ENCODE measurements at places on chromosomes 5 and 9.

- DNase-seq = no peak
Measured at GRCh38 chr5:58072300-58072965, 387.5 kb downstream of the PLK2 start.

- no peak for DNase-seq
Measured at GRCh38 chr9:89648247-89649000, 43.6 kb downstream of the GADD45G start.

- no peak for DNase-seq
Measured at GRCh38 chr5:124538191-124538590, 208.2 kb downstream of the ZNF608 start.

GRCh38 chr5:133552925-133553525, 59.3 kb downstream of the FSTL4 start:
- peak; percentile 44 for DNase-seq

- DNase-seq = peak; percentile 30
Measured at GRCh38 chr9:92294297-92294676, 790 bp upstream of the IARS1 start.

- no peak for DNase-seq
Measured at GRCh38 chr9:120500733-120501132, 79.2 kb downstream of the CDK5RAP2 start.

DNA sequence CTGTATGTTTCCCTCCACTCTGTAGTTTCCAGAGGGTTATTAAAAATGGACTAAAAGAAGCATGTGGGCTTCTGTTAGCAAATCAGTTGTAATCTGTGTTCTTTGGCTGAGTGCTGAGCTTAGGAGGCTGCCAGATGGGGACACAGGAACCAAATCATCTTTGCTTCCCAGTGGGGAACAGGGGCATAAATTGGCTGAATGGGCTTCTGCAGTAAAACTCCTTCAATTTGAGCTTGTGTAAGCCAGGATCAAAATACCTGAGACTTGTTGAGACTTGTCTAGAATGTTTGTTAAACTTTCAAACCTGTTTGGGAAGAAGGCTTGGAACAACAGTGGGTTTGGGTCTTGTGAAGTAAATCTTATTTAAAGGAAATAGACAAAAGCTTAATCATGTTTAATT, 32.2 kb upstream of the TNFAIP8 start:
- DNase-seq = peak; percentile 35

DNA sequence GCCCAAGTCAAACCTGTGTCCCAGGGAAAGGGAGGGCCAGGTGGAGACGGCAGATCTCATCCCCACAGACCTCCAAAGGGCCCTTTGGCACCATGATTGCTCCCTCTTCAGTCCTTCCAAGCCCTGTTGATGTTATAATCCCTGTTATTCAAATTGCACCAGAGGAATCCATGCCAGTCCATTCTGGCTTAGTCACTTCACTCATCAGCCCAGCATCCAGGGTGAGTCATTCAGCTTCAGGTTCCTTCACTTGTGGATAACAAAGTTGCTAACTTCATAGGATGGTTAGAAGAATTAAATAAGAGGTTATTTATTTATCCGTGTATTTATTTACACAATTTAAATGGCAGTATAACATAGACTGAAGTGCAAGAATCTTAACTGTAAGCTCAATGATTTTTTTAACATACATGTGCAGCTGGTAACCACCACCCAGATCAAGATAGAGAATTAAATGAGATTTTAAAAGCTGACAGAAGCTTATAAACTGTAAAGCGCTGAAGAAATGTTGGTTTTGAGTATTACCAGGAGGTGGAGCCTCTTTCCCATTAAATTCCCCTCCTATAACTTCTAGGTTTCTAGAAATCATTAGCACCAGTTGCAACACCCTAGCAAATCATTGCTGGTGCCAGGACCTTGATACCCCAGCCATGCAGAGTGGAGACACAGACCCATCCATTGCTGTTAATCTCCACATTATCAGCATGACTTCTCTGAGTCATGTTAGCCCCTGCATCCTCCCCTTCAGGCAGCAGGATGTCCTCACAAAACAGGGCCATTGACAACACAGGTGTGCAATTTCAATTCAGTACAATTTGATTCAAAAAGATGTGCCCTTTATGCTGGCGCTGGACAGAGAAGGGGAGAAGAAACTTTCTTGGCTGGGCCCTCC, 77.4 kb downstream of the SEC61B start:
- DNase-seq = peak; percentile 65

- DNase-seq = peak; percentile 83
Measured at GRCh38 chr9:115198001-115198400, 80.0 kb upstream of the TNC start.

GRCh38 chr5:56244627-56245026, 11.5 kb upstream of the ANKRD55 start:
- no peak for DNase-seq

GRCh38 chr9:76441551-76442322, 17.2 kb upstream of the GCNT1 start:
- no peak for DNase-seq

DNA sequence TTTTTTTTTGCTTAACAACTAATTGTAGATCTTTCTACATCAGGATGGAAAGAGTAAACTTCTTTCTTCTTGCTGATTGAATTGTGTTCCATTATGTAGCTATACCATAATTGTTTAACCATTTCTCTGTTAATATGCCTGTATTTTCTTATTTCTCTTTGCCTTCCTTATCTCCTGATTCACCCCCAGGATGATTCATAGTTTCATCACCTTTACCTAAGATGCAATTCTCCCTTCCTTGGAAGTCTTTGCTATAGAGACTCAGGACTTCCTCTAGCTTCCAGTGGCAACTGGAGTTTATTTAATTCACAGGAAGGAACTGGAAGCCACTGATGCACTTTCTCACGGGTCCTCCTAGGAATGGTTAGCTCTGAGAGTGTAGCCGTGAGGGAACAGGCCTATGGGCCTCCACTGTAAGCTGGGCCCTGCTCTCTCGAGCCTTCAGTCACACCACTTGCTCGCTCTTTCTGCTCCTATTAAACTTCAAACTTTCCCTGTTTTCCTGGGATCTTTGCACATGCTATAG, 83.1 kb downstream of the FGF1 start:
- no peak for DNase-seq

GRCh38 chr5:143707806-143708205, 104.2 kb upstream of the HMHB1 start:
- no peak for DNase-seq

GRCh38 chr5:80781356-80781755, 126.6 kb upstream of the DHFR start:
- DNase-seq = no peak

Measured in myocyte (in vitro differentiated cells).